Anterior cingulate cortex (tissue), 58 donors: ENCODE measurements at places on chromosomes 11 and 22.

DNA sequence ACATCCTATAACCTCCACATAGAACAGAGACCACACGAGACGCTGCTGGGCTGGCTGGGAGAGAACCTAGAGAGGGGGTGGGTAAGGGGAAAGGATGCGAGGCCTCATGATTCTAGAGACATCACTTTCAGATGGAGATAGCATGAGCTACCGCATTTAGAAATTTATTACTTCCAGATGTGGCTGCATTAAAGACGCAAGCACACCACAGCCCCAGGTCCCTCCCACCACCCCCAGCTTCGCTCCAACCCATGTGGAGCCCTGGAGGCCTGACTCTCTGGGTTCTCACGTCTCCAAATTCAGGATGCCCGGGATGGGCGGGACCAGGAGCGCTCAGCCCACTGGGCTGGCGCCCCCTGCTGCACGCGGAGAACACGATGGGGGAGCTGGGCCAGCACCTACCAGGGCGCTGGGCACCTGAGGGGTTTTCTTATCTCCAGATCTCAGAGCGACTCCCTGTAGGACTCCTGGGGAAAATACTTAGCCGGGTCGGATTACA is 13.6 kb downstream of the MRPL21 start:
- DNase-seq, result no peak

DNA sequence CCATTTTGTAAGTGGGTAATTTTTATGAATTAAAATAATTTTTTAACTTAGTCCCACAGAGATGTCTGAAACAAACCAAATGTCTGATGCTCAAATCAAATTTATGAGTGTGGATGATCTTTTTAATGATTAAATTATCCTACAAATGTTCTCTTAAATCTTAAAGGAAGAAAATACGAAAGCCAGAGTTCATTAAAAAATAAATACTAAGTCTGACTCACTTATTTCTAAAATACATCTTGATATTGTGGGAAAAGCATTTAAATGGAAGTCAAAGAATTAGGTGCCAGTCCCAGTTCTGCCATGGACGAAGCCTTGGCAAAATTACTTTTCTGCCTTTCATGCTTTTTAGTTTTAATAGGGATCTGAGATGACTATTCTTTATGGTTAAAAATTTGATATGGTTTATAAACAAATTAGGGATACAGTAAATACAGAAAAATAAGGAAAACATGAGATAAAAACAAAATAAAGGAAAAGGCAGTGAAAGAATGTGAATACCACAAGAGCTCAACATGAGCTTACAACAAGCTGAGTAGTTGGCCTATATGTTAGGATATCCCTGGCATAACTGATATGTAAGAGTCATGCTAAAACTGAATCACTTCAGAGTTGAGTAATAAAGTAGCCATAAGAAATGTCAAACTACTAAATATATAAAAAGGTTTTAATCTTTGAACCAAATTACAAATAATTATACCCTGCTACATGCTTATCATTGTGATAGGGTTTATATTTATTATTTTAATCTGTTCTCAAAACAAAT is 9.2 kb downstream of the CCDC34 start:
- DNase-seq, result no peak

DNA sequence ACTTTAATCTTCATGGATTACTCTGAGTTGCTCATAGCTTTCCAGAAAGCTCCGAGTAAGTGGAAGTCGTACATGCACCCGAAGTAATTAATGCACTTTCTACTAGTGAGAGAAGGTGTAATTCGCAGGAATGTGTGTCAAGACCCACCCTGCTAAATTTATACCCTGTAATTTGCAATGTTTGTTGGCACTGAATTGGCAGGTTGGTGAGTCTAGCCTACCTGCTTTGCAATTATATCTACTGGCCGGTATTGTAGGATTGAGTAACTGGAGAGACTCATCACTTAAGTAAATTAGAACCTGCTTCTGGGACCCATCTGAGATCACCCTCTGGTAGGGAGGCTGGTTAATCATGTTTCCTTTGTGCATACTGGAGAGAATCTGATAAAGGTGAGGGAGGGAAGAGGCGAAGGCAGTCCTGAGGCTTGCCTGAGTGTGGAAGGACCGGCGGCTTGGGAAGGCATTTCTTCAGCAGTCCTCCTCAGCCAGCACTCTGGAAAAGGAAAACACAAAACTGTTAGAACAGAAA is 63.3 kb downstream of the LDLRAD3 start:
- no peak for DNase-seq

DNA sequence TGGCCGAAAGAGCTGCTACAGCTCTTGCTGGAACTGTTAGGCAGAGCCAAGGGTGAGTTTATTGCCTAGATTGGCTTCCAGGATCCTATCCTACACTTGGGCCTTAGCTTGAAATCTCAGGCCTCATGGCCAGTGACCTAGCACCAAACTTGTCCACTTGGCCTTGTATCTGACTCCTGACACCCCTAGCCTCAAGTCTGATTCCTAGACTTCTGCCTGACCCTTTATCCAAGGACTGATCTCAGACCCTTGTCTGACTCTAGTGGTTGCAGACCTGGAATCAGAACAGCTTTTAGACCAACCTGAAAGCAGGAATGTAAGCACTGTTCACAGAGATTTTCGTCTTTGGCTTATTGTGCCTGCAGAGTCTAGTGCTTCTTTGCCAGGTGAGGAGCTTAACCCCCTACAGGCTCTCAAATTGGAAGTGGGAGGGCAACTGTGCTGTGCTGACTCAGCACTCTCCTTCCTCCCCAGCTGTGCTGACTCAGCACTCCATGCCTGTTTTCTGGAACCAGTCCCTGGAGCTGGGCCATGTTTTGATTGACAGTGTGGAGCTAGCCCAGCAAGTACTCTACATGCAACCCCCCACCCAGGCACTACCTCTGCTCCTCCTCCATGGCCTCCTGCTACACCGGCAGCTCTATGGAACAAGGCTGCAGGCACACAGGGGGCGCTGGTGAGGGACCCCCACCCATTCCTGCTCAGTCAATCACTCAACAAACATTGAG is 35.1 kb downstream of the RRP8 start:
- no peak for DNase-seq

DNA sequence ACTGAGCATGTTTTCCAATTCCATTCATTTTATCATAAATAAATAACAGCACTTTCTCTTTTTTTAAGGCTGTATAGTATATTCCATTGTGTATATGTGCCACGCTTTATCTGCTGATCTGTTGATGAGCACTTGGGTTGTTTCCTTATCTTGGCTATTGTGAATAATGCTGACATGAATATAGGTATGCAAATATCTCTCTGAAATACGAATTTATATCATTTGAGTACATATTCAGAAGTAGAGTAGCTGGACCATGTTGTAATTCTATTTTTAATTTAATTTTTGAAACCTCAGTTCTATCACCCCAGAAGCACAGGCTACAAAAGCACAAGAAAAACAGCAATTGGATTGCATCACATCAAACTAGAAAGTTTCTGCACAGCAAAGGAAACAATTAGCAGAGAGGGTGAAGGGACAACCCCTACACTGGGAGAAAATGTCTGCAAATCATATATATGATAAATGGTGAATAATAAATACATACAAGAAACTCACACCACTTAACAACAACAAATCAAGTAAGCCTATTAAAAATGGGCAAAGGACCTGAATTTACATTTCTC is 43.4 kb downstream of the XKR3 start:
- no peak for DNase-seq

- DNase-seq, result no peak
Measured at GRCh38 chr11:86930957-86931547, 24.1 kb downstream of the FZD4 start.

DNA sequence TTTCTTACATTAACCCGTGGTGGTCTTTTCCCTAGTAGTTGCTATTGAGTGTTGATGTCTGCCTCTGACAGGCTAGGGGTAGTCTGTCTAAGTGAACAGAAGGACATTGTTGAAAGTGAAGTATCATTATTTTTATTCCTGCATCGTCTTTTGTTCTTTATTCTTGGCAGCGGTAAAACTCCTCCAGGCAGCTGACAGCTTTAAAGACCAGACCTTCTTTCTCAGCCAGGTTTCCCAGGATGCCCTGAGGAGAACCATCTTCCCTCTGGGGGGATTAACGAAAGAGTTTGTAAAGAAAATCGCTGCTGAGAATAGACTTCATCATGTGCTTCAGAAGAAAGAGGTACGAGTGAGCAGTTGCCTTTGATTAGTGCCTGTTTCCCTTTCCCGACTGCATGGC is 14.6 kb downstream of the TRMU start:
- DNase-seq, result no peak

DNA sequence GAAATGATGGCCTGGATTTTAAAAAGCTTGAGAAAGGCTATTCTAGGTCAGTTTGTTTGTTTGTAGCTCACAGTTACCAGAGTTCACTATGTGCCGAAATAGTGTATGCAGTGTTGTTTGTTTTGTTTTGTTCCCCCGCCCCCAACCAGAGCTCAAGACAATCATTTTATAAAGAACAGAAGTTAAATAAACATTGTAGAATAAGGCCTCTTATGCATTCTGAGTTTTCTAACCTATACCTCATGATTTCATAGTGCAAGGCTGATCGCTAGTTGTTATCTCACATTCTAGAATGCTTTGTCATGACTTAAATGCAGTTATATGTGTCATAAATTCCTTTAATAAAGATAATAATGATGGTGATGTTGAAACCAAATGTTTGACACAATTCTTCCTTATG is 7.8 kb downstream of the KCNA4 start:
- no peak for DNase-seq

GRCh38 chr11:103537904-103538502 is 428.8 kb downstream of the DYNC2H1 start:
- no peak for DNase-seq

DNA sequence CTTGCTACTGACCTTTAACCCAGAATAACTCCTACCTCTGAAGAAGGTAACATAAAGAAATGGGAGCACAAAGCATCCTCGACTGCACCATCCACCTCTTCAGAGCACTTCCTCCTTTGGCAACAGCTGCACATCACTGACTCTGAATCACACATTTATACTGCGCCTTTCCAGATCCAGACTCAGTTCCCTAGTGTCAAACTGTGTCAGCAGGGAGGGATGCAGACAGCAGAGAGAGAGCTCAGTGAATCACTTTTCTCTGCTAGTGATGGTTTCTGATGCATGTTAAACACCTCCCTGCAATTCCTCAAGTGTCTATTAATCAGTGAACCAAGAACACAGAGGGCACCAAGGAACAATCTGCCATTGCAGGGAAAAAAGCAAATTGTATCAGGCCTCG is 118.9 kb downstream of the PLEKHA7 start:
- DNase-seq, result no peak

DNA sequence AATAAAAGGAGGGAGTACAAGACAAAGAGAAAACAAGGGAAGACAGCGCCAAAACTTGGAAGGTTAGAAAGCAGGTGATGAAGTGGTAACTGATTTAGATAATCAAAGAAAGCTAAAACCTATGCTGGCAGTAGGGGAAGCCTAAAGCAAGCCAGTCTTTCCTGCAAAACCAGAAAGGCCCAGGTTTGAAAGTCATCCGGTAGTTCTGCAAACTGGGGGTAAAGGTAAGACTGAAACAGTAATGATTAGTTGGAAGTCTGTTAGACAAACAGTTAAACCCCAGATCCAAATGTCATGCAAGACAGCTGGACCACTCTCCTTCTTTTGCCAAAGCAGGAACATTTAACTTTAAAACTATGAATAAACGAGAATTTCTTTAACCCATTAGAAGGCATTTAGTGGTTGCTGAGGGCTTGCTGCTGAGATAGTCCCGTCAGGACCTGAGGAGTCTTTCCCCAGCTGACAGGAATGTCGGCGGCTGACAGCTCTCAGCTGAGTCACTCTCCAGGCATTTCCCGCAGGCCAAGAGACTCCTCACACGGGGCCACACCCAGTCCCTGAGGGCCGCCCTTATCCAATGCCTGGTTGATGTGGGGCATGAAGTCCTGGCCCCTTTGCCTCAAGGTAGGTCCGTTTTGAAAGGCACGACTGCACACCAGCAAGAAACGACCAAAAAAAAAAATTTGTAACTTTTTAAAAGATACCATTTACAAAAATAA is 36.3 kb upstream of the CFAP300 start:
- DNase-seq, result no peak

- DNase-seq, result no peak
Measured at GRCh38 chr11:128029219-128029722, 558.1 kb downstream of the ETS1 start.

- no peak for DNase-seq
Measured at GRCh38 chr11:31106326-31106725, 263.2 kb downstream of the DCDC1 start.

GRCh38 chr11:8871171-8871775 is 39.7 kb upstream of the AKIP1 start:
- no peak for DNase-seq

GRCh38 chr11:21965221-21965620 is 227.7 kb upstream of the ANO5 start:
- DNase-seq, result no peak

DNA sequence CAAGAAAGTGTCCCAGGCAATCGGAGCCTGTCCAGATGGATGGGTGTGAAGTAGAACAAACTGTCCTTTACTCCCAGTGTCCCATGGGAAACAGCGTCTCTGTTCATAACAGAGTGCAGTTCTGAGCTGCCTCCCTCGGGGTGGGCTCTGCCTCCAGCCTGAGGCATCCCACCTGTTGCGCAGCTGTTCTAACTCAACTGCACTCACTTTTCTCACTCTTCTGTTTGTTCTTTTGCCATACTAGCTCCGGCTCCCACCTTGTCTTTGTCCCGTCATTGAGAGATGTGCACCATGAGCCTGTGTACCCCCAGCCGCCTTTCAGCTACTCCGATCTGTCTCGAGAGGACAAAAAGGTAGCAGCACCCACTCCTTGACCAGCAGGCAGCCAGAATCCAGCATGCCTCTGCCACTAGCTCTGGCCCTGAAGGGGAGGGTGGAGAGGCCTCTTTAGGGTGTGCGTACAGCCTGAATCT is 20.7 kb upstream of the CDC42EP2 start:
- no peak for DNase-seq

DNA sequence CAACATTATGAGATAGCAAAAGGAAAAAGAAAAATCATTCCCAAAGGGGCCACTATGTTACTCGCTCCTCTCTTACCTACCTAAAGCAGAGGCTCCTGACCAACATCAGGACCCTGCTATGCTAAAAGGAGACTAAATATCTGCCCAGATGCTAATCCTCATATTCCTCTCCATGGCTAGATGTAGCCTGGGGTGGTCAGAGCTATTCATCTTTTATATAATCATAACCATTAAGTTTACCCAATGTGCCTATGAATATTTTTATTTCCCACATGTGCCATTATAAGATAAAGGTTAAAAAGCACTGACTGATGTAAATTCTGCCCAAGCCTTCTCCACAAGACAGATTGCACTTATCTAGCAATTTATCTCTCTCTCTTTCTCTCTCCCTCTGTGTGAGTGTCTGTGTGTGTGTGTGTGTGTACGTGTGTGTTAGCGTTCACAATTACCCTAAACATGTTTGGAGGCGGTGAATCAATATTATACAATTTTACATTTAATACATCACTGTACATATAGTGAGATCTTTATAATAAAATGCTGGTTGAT is 41.2 kb upstream of the ANO5 start:
- DNase-seq, result no peak

- DNase-seq, result no peak
Measured at GRCh38 chr11:27497284-27497866, 9.2 kb downstream of the LIN7C start.

GRCh38 chr11:61298663-61299244 is 3.6 kb upstream of the VWCE start:
- no peak for DNase-seq
